ENCODE measurements at places on chromosomes 12 and 14.
A peak's percentile ranks its signal among the peaks of the same experiment; 100 is the strongest.

GRCh38 chr14:55097881-55098560 is 31.0 kb upstream of the LGALS3 start:
- DNase-seq = peak; percentile 85

DNA sequence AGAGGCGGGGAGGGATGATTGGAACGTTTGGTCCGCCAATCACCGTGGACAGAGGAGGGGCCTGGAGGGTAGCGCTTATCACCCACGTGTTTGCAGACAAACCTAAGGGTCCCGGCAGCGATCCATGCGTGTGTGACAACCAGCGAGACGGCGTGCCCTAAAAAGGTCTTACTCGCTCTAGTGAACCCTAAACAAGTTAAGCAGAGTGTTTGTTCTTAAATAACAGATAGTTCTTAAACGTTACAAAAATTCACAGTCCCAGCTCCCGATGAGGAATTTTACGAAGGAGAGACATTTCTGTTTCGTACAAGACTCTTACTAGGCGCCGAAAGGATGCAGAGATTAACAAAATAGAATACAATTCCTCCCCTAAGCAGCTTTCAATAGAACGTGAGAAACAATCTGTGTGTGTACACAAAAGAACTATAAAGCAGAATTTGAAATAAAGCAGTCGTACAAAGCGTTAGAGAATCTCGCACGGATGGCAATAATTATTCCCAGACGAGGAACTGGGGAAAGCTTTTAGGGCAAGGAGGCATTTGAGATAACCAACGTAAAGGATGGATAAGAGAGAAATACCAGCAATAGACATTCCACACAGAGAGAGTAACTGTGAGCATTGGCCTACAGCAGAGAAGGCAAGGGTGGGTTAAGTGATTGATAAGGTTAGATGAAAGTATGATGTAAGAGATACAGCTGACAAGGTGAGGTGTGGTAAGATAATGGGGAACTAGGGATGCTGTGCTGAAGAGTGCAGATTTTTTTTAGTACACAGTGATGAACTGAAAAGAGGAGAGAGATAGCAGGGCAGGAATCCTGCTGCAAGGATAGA is 831 bp upstream of the RPS6KA5 start:
- DNase-seq = peak; percentile 18

DNA sequence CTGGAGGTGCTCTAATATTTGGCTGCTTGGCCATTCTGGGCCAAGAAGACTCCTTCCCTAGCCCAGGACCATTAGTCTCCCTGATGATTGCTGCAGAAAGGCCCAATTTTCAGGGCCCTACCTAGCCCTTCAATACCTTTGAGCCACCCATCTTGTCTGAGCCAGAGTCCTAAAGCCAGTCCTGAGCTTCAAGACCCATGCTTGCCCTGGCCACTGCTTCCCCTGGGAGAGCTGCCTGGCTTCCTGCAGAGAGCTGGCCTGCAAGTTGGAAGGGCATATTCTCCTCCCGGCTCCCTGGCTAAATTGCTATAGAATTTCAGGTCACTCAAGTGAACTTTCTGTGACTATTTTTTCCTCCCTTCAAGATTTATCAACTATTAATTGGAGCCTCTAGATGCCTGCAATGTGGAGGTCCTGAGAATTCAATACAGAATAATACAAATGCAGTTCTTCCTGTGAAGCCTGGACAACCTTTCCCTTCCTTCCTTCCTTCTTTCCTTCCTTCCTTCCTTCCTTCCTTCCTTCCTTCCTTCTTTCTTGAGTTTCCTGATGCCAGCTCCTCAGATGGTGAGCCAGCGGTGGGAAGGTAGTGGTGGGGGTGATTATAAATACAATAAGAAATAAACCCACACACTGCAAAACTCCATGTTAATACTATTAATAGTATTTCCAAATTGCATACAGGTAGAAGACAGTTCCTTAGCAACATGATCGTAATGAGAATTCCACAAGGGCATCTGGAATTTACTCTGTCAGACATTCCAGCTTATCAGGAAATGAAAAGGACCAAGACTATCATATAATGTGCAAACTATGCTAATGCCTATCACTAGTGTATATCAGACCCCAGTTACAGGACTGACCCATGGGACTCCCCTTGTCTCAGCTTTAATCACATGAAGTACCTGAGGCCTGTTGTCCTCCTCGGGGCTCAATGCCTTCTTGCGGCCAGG is 108.1 kb downstream of the ZFP36L1 start:
- no peak for DNase-seq

- no peak for DNase-seq
Observed at GRCh38 chr12:51951843-51952722, 584 bp downstream of the ACVR1B start.

GRCh38 chr12:84270470-84271140 is 642.0 kb downstream of the SLC6A15 start:
- DNase-seq = no peak

- DNase-seq = peak; percentile 87
Observed at GRCh38 chr12:12474931-12475795, 87.5 kb downstream of the DUSP16 start.

DNA sequence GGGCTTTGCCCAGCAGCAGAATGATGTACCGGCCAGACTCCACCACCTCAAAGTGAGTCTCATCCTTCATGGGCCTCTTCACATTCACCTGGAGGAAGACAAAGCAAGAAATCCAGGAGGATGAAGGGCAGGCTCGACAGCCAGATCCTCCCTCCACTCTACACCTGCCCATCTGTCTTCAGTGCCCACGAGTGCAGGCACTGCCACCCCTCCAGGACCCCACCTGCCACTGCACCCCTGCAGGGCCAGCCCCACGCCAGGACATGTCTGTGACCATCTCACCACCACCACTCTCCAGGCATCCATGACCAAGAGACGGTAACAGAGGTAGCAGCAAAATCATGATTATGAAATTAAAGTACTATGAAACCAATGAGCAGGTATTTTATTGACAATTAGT is 84.3 kb upstream of the ANO2 start:
- no peak for DNase-seq

DNA sequence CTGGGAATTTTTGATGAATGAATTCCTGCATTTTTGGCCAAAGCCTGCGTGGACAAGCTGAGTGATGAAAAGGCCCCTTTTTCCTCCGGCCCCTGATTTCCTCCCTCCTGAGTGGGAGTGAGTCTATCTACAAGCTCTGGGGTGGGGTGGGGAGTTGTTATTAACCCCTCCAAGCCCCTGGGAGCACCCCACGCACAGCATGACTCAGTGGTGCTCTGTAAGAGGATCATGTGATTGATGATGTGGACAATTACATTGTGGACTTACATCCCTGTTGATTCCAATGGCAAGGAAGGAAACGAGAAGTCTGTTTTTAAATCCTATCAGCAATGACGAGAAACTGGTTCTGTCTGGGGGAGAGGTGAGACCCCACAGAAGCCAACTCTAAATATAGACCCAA is 5.1 kb upstream of the DLK1 start:
- DNase-seq = no peak

All from MV-4-11 (cell line).